ENCODE measurements at places on chromosomes 7 and 10. TPM values are rescaled to one million over a fixed set of nuclear protein-coding genes. Genes with fewer than 3 reads are reported as not detected.

- no peak for DNase-seq
Observed at GRCh38 chr10:76230921-76231285, 799.5 kb downstream of the LRMDA start.

SEMA3D gene
- 0.72 TPM for total RNA-seq

DNA sequence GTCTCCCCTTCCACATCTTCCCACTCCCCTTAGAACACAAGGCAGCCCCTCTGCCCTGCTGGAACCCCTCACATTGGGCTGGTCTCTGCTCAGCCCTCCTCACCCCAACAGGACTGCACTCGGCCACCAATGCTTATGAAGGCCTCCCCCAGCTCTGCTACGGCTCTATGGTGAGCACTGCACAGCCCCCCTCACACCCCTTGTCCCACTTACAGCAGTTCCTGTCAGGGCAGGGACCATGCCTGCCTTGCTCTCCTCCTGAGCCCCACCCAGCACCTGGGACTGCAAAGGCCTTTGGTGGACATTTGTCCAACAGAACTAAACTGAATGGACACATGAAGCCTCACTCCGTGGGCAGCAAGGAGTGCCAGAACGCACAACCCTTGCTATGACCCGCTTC is 171.9 kb downstream of the GRID1 start:
- no peak for DNase-seq

ZNF488 gene
- total RNA-seq = 0.29 TPM

GRCh38 chr7:13259930-13260329 is 572.5 kb downstream of the ARL4A start:
- DNase-seq = no peak

PNLIPRP2 gene
- total RNA-seq = not detected

TMEM209 gene
- total RNA-seq = 20.0 TPM

DNA sequence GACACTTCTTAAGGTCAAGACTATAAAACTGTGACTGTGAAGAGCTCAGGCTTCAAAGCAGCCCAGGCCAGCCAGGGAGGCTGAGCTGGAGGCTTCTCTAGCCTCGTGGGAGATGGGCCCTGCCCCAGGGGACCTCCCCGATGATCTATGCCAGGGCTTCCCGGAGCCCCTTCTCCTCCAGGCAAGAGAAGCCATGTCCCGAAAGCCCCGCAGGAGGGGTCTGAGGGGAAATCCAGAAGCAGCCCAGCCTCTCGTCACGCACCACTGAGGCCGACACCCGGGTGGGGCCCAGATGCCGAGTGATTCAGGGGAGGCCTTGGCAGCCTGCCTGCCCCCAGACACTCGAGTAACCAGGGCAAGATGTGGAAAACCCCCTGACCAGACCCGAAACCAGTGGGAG is 63.7 kb downstream of the PROSER2 start:
- peak; percentile 58 for DNase-seq

DNA sequence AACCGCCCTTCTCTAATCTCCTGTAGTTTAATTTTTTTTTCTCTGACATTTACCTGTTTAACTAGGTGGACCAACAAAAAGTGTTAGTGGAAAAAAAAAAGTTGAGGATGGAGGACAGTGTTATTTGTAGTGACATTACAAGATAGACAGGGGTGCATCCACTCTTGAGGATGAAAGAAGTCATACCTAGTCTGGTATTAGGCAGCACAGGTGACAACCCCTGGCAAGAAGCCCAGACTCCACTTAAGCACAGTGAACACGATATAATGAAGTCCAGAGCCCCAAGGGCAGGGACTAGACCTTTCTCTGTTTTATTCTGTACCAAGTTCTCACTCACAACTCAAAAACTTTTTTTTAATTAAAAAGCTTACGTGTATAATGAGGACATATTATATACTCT is 268.4 kb downstream of the GPR37 start:
- no peak for DNase-seq

DNA sequence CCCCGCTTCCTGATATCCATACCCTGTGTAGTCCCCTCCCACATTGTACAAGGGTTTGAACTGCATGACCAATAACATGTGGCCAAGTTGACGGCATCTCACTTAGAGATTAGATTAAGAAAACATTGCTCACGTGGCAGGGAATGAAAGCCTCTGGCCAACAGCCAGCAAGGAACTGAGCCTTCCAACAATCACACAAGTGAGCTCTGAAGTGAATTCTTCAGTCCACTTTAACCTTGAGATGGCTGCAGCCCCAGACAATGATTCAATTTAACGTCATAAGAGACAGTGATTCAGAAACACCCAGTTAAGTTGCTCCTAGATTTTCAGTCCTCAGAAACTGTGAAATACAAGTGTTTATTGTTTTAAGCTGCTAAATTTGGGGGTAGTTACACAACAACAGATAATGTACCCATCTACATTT is 165.9 kb upstream of the PLXNA4 start:
- DNase-seq = peak; percentile 86

DNA sequence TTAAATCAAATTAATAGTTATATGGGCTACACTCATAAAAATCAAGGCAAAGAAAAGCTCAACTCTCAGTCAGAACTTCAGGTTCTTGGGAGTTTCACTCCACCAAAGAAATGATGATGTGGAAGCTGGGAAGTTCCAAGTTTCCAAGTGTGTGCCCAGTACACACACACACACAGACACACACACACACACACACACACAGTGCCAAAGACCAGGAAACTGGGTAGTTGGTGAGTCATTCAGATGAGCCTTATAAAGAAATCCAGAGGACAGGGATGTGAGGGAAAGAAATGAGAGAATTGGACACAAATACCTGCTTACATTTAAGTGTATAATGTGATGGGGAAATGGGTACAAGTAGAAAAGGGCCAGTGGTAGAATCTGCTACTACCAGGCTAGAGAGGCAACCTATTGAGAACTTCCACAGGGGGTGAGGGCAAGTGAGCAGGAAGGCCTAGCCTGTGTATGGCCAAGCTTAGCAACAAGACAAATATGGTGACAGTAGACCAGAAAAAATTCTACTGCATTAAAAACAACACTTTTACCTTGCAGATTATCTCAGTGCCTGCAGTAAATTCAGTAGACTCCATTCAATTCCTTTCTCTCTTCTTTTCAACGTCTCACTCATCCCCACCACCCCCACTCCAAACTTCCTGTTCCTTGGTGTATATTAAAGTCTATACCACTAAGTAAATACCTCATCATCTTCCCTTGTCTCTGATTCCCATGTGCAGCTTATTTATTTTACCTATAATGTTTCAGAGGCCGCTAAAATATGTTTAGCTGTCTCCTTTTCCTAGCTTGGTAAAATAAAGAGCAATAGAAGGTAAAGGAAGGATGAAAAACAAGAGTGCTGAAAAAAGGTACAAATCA is 95.0 kb downstream of the CABCOCO1 start:
- DNase-seq = no peak

- no peak for DNase-seq
Observed at GRCh38 chr10:86671985-86672710, 3.8 kb downstream of the LDB3 start.

DNA sequence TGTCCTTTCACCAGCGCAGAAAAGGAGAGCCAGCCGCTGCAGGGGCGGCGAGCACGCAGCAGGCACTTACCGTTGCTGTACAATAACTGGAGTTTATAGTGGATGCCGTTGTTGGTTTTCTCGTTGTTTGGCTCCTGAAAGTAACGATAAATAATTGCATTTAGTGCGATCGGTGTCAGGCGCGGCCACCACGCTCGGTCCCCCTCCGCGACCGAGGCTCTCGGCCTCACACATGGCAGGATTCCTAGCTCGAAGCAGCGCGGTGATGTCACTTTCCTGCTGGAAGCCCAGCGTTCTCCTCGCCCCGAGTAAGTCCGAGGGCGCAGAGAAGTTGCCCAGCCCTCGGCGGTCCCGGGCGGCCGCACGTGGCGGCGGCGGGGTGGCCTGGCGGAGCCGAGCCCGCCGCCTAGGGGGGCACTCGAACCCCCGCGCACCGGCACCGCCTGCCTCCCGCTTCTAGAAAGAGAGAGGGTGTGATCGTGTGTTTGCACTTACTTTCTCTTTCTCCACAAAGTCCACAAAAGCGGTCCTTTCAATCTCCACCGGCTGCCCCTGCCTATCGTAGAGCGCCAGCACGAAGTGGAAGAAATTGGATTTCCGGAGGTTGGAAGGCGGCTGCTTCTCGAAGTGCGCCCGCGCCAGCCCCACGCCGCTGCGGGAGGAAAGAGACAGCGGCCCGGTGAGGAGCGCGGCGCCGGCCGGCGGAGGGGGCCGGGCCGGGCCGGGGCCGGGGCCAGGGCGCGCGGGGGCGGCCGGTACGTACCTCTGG is 1.0 kb downstream of the EBF3 start:
- peak; percentile 97 for DNase-seq

DNA sequence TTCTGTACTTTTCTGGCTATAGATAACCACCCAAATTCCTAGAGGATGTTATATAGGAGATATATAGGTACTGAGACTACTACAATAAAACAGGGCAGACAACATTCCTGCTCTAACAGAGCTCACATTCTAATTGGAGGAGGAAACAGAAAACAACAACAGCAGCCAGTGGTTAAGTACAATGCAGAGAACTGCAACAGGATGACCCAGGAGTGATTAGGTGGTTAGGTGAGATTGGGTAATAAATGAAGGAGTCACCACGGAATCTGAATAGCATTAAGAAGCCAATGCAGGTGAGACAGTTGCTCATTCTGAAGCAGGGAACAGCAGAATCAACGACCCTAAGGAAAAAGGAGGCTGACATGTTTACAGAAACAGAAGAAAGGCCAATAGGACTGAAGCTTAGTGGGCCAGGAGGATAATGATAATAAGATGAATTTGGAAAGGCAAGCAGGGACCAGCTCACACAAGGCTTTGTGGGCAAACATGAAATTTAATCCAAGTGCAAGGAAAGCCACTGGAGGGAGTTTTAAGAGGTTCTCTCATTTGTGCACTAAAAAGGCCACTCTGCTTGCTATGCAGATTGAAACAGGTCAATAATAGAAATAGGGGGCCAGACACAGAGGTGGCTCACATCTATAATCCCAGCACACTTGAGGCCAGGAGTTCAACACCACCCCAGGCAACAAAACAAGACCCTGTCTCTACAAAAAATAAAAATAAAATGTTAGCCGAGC is 16.9 kb upstream of the REEP3 start:
- no peak for DNase-seq

GRCh38 chr7:22811746-22812280 is 10.8 kb downstream of the TOMM7 start:
- DNase-seq = no peak

GRCh38 chr7:139641337-139641992 is 118.0 kb downstream of the CLEC2L start:
- DNase-seq = no peak

DNA sequence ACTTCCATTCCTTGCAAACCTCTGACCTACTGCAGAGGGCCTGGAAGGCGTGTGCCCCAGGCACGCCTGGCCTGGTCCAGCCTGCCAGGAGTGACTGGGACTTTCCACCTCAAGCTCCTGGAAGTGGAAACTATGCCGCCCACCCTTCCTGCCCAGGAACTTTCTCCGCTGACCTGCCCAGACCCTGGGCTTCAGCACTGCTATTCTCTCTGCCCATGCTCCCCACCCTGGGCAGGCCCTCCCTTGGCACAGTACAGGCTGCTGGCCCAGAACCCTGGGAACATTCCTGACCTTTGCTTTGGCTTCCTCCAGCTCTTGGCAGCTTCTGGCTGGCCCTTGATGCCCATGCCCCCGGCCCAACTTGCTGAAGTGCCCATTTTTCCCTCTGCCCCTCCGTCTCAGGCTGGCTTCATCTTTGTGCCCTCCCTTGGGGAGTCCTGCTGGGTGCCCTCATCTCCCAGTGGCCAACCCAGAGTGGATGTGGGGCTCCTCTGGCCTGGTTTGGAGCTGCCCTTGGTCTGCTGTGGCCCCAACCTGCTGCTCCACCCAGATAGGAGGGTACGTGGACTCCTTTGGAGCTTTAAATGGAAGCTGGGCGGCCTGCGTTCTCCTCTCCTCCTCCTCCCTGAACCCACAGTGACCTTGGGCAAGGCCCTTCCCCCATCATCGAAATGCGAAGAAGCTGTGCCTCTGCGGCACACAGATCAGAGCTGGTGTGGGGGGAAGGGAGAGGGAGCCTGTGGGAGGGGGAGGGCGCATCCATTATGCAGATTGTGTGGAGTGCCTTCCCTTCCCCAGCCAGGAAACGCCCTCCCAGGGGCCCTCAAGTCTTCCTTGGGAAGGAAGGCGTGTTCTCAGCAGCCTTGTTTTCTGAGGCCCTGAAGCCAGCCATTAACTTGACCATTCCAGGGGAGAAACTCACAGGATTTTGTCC is 3.4 kb downstream of the MMRN2 start:
- peak; percentile 62 for DNase-seq

DNA sequence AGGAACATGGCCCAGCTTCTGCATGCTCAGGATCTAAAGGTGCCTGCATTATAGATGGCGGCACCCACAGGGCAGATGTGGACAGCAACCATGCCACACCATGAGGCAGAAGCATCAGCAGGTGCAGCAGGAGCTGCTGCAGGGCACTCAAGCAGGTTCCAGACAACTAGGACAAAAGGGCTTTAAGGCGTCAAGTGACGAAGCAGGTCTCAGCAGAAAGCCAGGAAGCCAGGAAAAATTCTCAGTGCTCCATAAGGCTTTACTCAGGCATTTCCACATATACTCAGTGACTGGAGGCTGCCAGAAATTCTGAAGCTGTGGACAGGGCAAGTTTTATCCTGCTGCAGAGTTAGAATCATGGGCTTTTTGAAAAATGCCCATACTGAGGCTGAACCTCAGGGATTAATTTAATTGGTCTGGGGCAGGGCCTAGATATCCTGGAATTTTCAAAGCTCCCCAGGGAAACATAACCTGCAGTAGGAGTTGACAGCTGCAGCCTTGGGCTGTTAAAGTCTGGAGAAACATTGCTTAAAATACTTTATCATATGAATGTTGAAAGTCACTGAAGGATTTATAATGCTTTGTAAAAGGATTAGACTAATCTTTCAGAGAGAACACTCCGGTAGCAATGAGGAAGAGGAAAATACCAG is 68.1 kb upstream of the RNF148 start:
- DNase-seq = no peak

- no peak for DNase-seq
Observed at GRCh38 chr7:128287556-128287955, 46.5 kb downstream of the LEP start.

SFMBT2 gene
- total RNA-seq = under 0.01 TPM

GRCh38 chr10:116316503-116316902 is 7.7 kb upstream of the CCDC172 start:
- no peak for DNase-seq

DNA sequence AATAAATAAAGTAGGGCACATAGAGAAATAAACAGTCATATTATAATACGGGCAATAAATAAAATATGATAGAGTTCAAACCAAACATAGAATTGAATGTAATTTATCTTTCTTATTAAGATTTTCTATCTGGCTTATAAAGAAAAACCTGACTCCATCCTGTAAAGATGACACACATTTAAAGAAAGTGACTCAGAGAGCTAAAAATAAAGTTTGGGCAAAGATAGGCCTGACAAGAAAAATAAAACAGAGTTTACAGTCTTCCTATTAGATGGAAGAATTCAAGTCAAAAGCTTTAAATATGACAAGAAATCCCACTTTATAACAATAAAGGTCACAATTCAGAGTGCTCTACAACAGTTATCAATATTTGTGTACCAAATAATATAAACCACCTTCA is 580.6 kb downstream of the PHTF2 start:
- DNase-seq = no peak

- DNase-seq = peak; percentile 41
Observed at GRCh38 chr10:16909271-16909767, 92.1 kb upstream of the RSU1 start.

GRCh38 chr10:18222866-18223265 is 82.6 kb downstream of the CACNB2 start:
- no peak for DNase-seq

LEP gene
- 0.36 TPM for total RNA-seq
